Stimulated activated CD8-positive, alpha-beta memory T cell treated with anti-CD3 and anti-CD28 coated beads, Interleukin-4, amount 100 ng/mL, for 1 hour (primary cell): ENCODE measurements at places on chromosomes 6 and 20.
A peak's percentile ranks its signal among the peaks of the same experiment; 100 is the strongest.

DNA sequence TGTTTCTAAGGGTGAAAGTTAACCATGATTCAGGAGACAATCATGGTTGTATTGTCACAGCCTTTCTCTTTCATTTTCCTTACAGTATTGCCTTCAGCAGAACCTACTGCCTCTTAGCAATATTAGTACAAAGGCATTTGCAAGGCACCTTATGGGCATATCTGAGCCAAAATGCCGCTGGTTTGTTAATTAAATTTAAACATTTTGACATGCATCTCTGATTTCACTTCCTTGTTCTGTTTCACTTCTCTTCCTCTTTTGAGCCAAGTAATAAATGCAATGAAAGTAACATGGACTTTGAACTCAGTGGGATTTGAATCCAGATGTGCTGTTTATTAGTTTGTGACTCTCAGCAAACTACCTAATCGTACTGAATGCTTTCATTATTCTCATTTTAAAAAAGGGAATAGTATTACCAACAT is 467.4 kb upstream of the CITED2 start:
- no peak for DNase-seq

DNA sequence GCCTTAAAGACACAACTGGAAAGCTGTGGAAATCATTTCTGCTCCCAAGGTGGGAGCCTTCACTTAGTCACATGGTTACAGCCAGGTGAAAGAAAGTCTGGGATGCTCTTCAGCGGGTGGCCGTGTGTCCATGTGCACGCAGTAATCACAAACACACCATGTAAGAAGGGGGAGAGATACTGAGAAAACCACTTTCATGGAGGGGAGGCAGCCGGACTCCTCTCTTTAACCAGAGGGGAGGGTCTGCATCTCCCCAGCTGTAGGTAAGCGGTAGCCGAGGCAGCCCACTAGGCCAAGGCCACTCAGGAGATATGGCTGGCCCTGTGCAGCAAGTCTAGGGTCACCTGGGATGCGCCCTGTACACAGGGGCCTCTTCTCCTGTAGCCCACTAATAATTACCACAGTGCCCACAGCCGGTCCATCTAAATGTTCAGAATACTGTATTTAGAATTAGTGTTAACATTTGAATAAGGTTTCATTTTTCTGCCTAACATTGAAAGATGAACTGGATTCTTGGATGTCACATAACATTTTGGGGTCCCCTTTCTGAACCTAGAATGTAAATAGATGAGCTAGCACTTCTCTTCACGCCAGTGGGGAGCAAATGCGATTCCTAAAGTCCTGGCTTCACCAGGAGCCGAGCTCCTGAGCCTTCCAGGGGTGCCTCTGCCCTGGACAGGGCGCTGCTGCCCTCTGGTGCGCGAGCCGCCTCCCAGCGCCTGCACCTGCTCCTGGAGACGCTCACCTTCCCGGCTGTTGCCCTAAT is 15.9 kb downstream of the GPR31 start:
- no peak for DNase-seq

GRCh38 chr6:151870375-151870774 is 62.9 kb downstream of the ESR1 start:
- DNase-seq, result no peak

DNA sequence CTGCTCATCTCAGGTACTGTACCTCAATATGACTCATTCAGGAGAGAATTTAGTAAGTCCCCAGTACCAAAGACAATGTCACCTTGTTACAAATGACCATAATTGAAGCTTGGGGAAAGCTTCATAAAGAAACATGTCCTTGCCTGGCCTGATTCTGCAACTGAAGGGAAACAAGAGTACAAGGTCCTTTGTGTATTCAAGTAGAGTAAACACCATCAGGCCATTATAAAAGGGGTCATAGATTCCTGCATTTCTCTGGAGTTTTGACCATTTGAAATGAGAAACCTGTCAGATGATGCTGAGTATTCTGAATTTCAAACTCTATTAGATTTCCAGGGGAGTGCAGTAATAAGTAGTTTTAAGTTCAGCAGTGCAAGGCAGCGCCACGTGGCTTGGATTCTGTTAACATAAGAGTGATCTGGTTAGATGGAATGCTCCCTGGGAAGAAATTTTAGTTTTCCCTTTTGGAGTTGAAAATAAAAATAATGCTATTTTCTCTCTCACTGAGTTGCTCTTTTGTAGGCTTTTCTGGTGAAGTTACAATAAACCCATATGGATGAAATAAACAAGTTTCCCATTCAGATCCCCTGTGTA is 1054.3 kb downstream of the EPHA7 start:
- no peak for DNase-seq

DNA sequence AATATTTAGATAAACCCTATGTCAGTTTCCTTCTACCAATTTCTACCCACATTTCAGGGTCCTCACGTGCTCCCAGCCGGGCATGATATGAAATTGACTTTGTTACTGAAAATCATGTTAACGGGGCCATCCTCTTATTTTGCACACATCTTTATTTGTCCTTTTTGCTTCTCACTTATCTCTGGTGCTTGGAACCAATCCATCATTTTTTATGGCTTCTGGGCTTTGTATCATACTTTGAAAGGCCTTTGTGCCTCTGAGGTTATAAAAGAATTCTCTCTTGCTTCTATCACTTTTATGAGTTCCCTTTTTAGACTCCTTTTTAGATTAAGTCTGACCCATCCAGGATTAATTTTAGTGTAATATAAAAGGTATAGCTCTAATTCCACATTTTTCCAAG is 117.1 kb upstream of the PRND start:
- no peak for DNase-seq

DNA sequence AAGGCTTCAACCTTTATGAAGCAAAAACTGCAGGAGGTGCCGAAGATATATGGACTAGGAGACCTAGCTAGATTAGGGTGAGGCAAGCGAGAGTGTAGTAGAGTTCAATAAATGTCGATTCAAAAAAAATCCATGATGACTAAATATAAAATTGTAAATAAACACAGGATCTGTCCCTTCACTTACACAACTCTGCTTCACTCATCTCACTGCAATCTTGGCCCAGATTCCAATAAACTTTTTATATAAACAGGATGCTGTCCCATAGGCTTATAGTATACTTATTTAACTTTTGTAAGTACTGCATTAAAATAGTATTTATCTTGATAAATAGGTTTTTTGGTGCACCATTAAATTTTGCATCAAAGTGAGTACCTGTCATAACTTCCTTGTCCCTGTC is 648.4 kb upstream of the NRSN1 start:
- no peak for DNase-seq

- DNase-seq, result no peak
Measured at GRCh38 chr20:13111249-13111911, 102.6 kb downstream of the SPTLC3 start.

- DNase-seq, result no peak
Measured at GRCh38 chr6:8750627-8751026, 315.3 kb upstream of the SLC35B3 start.

- DNase-seq, result no peak
Measured at GRCh38 chr6:158009114-158009891, 27.6 kb downstream of the SYNJ2 start.

DNA sequence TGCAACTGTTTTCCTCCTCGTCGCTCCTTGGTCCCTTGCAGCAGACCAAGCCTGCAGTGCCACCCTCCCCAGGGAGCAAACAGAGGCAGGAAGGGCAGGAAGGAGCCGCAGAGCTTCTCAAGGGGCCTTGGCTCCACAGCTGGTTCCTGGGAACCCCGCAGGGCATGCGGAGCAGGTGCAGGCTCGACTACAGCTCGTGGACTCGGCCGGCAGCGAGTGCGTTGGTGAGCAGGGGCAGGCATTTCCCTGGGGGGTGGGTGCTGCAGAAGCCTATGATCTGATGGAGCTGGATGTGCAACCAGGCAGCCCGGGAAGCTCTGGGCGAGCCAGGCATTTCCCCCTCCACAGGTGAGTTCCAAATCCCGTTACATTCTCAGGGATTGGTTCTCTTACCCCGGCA is 37.1 kb downstream of the FRMD1 start:
- no peak for DNase-seq

DNA sequence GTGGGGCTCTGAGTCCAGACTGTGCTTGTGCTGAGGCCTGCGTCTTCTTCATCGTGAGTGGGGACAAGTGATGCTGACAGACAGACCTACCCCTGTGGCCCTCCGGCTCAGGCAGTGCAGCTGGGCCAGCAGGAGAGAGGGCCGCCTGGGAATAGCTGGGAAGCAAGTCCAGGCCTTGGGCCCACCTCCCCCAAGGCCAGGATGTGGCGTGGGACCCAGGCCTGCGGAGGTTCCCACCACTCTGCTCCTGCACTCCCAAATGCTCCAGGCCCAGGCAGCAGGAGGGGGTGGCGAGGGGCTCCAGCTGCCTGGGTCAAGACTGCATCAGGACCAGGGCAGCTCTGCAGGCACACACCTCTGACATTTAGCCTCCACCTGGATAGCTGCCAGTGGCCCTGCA is 38.3 kb downstream of the DAAM2 start:
- DNase-seq, result no peak

GRCh38 chr20:58891718-58892140 is 39.2 kb downstream of the GNAS start:
- peak; percentile 10 for DNase-seq

DNA sequence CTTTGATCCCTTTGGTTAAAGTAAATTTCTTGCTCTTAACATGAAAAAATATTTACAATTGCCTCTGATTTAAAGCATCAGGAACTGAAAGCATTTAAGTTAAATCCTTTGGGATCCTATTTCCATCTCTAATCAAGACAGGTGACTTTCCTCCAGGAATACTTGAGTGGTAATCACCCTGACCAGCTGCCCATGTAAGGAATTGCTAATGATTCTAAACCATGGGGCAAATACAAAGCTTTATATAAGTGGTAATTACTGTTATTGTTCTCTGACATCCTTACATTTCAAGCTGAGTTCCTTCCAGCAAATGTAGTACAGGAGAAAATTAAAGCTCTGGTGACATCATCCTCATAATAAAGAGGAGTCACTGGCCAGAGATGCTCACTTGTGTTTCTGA is 100.6 kb downstream of the CRYBG1 start:
- DNase-seq, result no peak

- DNase-seq, result no peak
Measured at GRCh38 chr6:79238919-79239318, 4.4 kb upstream of the HMGN3 start.

DNA sequence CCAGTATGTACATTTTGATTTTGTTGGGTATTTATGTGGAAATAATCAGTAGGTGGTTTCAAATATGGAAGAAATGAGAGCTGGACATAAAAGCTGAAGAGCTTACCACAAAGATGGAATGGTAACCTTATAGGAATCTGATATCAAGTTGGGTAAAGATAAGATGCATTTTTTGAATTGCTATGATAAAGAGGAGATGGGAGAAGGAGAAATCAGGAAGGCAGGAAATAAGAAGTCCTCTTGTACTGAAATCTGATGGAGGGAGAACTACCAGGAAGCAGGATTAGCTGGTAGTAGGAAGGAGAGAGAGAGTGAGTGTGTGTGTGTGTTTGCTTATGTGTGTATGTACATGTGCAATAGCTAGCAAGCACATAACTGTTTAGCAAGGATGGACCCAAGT is 468.4 kb downstream of the PHF3 start:
- no peak for DNase-seq

DNA sequence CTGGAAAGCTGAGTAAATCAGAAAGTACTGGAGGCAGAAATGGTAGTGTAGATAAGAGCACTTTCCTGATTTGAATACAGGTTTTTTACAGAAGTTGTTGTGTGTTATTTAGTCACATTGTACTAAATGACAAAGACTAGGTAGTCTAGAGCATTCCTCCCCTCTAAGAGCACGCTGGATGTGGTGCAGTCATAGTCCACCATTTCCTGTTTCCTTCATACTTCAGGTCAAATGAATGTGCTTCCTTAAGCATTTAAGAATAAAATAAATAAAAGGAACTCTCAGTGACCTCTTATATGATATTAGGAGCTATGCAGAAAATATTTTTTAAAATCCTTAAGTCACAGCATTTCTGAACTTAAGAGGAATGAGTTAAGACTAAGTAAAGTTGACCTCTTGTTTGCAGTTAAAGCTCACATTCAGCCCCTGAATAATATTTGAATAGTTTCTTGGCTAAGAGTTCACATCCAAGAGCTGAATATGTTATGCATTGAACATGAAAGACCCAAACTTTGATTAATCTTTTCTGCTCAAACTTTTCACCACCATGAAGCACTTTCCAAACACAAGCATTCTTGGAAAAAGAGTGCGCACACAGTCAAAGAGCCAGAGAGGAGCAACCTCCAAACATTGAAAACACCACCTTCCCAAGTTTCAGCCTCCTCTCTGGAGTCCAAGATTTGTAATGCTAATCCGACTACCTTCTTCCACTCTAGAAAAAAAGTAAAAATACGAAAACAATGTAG is 53.4 kb upstream of the TMEM30A start:
- DNase-seq, result no peak

GRCh38 chr6:168181316-168181715 is 102.3 kb upstream of the FRMD1 start:
- DNase-seq, result no peak

DNA sequence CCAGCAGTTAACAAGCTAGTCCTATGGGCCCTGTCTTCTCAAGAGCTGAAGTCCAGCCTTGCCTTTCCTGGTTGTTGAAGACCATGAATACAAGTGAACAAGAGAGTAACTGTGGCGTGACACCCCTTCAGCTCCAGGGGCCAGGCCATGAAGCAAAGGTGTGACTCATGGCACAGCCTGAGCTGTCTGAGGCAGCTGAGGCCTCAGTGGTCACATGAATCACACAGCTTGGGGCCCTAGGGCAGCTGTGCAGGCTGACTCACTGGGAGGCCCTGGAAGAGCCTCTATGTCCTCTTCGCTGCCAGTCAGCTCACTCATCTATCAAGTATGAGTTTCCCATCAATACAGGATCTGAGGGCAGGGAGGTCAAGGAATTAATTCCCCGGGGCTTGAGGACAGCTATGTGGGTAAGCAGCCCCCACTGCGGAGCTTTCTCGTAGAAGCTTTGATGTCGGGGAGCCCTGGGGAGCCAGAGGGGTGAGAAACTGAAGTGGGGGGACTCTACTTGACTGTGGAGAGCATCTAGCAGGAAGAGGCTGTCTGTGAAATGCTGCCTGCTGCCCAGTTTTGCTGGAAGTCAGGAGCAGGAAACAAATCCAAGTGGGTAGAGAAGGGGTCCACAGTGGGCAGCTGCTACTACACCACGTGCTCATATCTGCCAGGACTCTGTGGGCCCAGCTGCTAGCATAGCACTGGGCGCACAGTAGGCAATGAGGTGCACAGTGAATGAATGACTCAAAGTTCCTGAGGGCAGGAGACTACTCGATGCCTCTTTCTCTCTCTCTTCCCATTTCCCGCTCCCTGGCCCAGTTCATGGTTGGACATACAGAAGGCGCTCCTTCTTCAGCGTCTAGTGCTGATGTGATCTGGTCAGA is 13.7 kb upstream of the FAM83C start:
- no peak for DNase-seq

GRCh38 chr6:7960141-7960540 is 49.6 kb upstream of the TXNDC5 start:
- DNase-seq, result no peak

- DNase-seq, result no peak
Measured at GRCh38 chr6:110495949-110496348, 19.5 kb upstream of the SLC22A16 start.
